ENCODE measurements at places on chromosomes 4 and X. TPM values are rescaled to one million over a fixed set of nuclear protein-coding genes. Genes with fewer than 3 reads are reported as not detected.

CLDN34 gene
- not detected for total RNA-seq

RTL3 gene
- total RNA-seq: not detected

SYP gene
- total RNA-seq: 1.3 TPM

GUCY1A1 gene
- not detected for total RNA-seq

SLC2A9 gene
- 2.1 TPM for total RNA-seq

PNCK gene
- 1.8 TPM for total RNA-seq

RS1 gene
- not detected for total RNA-seq

CLTRN gene
- total RNA-seq: 0.36 TPM

DMD gene
- 10.3 TPM for total RNA-seq

MECP2 gene
- total RNA-seq: 29.3 TPM

PCDH7 gene
- 10.3 TPM for total RNA-seq

SMIM31 gene
- not detected for total RNA-seq

KLB gene
- total RNA-seq: not detected

PPP3CA gene
- total RNA-seq: 14.3 TPM

SSX2B gene
- not detected for total RNA-seq

TGIF2LX gene
- not detected for total RNA-seq

MID2 gene
- 14.2 TPM for total RNA-seq

GRIA2 gene
- not detected for total RNA-seq

DDIT4L gene
- total RNA-seq: 9.5 TPM

PGRMC2 gene
- 22.3 TPM for total RNA-seq

PASD1 gene
- total RNA-seq: not detected

PPP4R3C gene
- not detected for total RNA-seq

MRFAP1L1 gene
- total RNA-seq: 44.0 TPM

NXF2B gene
- total RNA-seq: not detected

ADH7 gene
- total RNA-seq: not detected

SEPTIN6 gene
- total RNA-seq: 20.6 TPM

MAGEA9B gene
- total RNA-seq: not detected

NAA11 gene
- not detected for total RNA-seq

CFAP299 gene
- total RNA-seq: not detected

TLR6 gene
- total RNA-seq: 13.4 TPM

PPID gene
- 30.4 TPM for total RNA-seq

SSX4 gene
- total RNA-seq: not detected
